Hematopoietic multipotent progenitor cell (in vitro differentiated cells): ENCODE measurements at places on chromosomes 2 and 18.

- peak; percentile 84 for DNase-seq
Observed at GRCh38 chr2:157492189-157492773, 48.4 kb upstream of the CYTIP start.

- peak; percentile 47 for DNase-seq
Observed at GRCh38 chr2:17646081-17646554, 105.6 kb downstream of the VSNL1 start.

- DNase-seq: no peak
Observed at GRCh38 chr2:133264989-133265401, 303.3 kb downstream of the NCKAP5 start.

DNA sequence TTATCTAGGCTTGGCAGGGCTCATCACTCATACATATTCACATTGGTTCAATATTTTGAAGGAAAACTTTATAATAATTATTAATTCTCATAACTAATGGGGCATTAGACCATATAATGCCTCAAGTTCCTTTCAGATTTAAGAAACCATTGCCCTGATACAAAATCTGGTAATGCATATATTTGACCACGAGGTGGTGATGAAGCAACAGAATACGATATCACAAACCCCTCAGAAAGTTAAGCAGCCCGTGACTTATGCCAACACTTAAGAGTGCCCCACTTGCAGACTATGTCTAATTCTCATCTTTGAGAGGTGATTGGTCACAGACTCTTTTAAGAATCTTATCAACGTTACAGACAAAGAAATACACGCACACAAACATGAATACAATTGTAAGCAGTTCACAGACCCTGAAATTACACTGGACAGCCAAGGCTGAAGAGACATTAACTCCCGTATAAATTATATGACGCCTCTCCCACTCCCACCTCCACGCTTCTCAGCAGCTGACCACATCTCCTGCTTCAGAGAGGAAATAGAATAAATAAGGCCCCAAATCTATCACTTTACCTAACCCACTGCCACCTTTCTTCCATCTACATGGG lies 20.7 kb upstream of the DNAH6 start:
- peak; percentile 44 for DNase-seq
